Uterus (tissue), 4 donors: ENCODE measurements at places on chromosomes 16 and 17. TPM values are rescaled to one million over a fixed set of nuclear protein-coding genes. Genes with fewer than 3 reads are reported as not detected.

DNA sequence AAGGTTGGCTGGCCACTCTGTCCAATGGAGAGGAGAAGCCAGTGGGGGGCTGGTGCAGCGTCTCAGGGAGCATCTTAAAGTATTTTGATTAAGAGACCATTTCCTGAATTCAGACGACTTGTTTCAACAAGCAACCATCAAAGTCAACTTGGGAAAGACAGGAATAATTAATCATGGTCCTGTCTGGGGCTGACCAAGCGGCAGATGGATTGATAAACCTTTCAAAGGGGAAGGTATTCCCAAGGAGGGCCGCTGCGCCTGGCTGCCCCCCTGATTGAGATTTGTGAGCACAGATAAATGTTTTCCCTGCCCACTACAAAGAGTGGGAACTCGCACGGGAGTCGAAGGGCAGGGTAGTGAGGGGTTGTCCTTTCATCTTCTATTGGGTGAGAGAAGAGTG lies 47.5 kb downstream of the HNF1B start:
- DNase-seq: no peak

DNA sequence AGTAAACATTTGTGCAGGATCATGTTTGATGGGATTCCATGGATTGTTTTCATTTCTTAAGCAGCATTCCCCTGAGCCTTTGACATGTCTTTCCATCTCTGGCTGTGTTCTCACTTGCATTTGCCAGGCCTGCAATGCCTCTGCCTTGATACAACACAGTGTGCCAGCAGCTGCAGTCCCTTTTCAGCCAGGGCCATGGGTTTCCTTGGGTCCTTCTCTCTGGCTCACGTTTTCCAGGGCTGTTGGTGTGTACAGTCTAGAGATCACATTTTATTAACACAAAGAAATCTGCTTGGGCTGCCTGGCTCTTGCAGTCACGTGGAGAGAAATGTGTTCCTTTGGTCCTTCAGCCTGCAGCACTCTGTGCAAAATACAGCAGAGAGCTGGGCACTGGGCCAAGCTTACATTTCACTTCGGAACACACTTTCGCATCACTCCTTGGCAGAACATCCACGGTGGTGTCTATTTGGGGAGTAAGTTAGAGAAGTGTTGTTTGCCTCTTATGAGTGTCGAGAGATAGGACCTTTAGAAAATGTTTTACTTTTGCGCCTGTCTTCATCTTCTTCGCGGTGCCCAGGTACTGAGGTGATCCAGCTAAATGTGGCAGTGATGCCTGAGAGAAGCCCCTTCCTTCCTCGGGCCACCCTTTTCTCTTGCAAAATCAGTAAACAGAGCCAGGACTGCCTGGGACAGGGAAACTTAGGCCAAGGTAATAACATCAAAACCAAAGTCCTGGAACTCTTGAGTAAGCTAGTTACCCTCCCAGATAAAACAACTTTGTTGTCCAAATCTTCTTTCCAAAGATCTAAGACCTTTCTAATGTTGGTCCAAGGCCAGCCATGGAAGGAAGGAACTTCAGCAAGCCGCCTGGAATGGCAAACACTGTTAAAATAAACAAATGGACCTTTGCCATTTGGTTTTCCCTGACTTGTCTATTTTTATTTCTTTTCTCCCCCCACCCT lies 20.9 kb downstream of the HLF start:
- peak; percentile 96 for DNase-seq

DNA sequence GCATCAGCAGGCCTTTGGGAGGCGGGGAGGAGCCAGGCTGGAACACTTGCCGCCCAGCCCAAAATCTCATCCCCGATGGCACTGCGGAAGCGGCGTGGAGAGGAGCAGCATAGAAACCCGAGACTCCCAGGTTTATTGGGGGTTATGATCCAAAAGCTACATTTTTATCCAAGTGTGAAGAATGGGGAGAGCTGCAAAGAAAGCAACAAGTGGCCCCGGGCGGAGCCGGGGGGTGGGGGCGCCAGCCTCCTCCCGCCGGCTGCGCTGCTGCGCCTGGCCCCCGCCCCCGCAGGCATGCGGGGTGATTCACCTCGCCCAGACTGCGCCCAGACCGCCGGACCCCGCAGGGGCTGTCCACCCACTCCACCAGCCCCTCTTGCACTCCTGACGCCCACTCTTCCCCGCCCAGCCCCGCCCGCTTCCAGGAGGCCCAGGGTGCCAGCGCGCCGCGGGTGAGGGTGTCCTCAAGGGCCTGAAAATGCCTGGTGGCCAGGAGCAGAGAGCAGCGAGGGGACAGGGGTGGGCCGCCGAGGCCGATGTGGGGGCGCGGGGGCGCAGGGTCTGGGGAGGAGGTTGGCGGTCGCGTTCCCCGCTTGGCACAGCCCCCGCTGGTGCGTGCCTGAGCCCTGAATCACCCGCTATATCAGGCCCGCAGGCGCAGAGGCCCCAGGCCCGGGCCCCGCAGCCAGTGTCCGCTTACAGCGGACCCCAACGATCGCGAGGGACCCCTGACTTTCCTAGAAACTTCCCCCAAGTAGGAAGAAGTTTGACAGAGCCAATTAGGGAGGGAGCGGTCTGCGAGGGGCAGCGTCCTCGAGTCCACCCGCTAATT lies 1.3 kb downstream of the CAVIN1 start:
- peak; percentile 75 for DNase-seq

The CDRT15L2 gene
- total RNA-seq: not detected

The NPIPB8 gene
- total RNA-seq: not detected

- DNase-seq: no peak
These were observed 21.0 kb upstream of the ZNF652 start for GRCh38 chr17:49383060-49383459.

The OR4D1 gene
- total RNA-seq: not detected

DNA sequence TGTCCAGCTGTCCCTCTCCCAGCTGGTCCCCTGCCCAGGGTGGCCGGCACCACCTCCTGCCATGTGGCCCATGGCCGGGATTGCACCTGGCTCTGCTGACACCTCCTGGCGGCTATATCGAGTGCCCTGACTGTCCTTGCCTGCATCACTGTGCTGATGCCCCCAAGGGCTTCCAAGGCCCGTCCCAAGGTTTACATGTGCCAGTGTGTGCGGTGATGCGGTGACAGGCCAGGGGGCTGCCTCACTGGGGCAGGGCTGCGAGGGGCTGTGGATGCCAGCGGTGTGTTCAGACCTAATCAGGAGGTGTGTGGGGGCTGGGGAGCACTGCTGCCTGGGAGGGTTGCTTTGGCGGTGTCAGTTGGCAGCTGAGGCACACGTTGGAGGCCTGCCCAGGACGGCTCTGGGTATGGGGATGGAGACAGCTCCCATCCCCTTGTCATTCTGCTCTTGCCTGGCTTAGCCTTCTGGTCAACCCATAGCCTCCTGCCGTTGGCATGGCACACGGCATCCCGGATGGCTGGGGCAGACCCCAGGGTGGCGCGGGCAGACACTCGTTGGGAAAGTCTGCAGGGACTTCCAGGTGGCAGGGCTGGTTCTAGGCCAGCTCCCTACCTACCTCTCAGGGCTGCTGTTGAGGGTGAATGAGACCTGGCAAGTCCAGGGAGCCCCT lies 5.5 kb downstream of the MAP2K3 start:
- peak; percentile 54 for DNase-seq

DNA sequence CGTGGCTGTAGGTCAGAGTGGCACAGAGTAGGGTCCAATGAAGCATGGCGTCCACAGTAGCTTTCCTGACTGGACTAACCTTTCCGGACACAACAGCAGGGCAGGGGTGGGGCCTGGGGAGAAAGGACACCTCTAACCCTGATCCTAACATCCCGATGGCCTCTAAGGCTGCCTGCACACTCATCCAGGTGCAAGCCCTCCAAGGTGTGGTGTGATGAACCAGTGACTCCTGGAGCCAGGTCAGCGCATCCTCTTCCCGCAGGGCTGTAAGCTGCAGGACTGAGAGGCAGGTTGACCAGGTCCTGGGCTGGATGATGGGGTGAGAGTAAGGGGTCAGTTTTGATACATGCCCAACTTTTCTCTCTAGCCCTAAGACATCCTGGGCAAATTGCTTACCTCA lies 3.1 kb upstream of the ERBB2 start:
- no peak for DNase-seq

The SEPTIN1 gene
- not detected for total RNA-seq

DNA sequence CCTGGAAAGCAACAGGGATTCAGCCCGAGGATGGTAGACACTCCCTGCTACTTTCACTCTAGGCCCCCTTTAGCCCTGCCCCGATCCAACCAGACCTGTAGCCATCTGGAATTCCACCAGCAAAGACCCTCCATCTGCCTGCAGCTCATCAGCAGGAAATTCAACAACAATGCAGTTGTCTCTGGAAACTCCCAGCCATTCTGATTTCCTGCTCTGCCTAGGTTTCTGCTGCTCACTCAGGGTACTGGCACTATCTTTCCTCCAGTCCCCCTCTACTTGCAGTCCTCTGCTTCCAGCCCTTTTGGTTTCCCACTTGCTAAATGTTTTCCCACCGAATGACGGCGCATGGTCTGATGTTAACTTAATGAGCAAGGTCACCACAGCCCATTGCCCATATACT lies 2.7 kb upstream of the SP6 start:
- DNase-seq: no peak

DNA sequence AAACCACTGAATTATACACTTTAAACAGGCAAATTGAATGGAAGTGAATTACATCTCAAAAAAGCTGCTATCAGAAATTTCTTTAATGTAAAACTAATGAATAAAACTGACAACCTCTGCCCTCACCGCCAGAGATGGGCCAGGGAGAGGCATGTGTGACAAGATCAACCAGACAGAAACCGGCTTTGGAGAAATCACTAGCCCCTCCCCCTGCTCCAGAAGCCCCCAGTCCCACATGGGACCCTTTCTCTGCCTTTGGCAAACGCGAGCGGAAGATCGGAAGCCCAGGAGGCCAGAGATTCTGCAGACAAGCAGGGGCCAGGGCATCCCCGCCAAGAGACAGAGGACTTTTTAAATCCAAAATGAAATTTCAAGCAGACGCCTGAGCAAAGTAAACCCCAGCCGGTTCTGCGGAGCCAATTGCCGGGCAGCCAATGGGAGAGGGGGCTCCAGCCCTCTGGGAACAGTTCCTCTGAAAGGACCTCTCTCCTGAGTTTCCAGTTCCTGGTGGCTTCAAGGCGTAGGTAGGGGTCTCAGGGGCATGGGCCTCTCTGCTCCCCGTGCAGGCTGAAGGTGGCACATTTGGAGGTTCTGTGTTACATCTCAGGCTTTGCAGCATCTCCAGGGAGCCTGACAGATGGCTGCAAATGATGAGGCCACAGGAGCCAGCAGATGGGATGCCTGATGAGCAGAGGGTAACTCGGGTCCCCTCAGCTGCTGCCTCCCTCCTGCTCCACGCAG lies 118.1 kb downstream of the GSG1L start:
- DNase-seq: no peak

DNA sequence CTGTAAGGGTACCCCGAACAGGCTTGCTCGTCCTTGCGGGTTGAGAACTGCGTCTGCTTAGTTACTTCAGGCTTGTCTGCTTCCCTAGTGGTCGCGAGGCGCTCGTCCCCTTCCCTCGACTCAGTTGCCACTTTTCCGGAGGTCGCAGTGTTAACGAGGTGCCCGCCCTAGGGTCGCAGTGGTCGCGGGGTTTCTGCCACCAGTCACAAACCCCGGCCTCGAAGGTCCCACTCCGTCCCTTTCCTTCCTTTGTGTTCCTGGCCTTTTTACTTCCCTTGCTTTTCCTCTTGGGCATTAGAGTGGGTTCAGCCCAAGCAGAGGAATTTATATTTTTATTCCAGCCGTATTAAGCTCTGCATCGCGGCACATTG lies 299 bp downstream of the NUP85 start:
- no peak for DNase-seq

DNA sequence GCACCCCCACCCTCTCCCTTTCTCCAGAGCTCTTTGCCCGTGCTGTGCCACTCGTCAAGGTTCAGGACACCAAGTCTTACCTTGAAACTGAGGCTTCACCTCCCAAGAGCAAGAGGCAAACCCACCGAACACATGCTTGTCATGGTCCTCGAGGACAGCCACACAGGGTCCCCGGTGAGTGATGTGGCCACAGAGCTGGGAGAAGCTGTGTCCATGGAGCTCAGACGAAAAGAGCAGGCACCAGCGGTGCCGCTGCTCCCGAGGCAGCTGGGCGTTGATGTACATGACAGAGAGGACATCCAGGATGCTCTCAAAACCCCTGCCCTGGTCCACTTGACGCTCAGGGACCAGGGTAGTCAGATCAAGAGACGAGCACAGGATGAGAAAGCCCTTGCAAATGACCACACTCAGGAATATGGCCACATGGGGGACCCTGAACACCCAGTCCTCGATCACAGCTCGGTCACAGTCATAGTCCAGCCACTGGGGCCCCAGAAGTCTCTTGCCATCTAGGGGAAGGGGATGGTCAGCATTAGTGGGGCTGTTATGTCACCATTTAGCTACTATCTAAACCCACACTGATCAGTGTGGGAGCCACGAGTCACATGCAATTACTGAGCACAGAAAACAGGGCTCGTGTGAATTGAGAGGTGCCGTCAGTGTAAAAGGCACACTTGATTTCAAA lies 17.8 kb downstream of the MEAK7 start:
- DNase-seq: no peak

DNA sequence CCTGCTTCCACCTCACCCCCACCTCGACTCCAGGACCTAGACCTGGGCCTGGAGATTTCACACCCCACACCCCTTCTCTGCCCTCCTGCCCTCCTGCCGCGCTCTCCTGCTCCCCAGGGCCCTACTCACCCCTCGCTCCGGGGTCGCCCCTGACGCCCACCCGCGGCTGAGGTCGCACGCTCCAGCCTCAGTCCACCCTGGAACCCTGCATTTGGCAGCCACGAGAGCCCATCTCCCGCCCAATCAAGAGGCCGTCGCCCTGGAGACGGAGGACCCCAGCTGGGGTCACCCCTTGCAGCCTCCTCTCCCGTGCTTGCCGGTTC lies 16.1 kb downstream of the TLE7 start:
- DNase-seq: no peak

- no peak for DNase-seq
These were observed 76.7 kb downstream of the CEP112 start for GRCh38 chr17:66115246-66115645.

- no peak for DNase-seq
These were observed 2.6 kb downstream of the TMEM98 start for GRCh38 chr17:32930512-32930911.

GRCh38 chr17:65994679-65995078 lies 197.3 kb downstream of the CEP112 start:
- no peak for DNase-seq

DNA sequence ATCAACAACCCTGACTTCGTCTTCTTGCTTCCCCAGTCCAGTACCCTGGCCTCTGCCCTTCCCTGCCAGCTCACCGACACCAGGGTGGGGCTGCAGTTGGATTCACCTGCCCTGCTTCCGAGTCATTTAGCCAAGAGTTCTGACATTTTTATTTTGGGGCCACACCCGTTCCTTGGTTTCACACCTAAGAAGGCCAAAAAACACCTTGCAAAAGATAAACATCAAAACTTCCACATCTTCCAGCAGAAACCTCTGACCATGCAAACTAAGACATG lies 41.8 kb upstream of the GFOD2 start:
- DNase-seq: no peak

The PPP1R1B gene
- total RNA-seq: 0.59 TPM

- no peak for DNase-seq
These were observed 67.5 kb downstream of the IQCK start for GRCh38 chr16:19785512-19786130.

- peak; percentile 66 for DNase-seq
These were observed 90.7 kb downstream of the TIMM22 start for GRCh38 chr17:1087381-1088241.

The CCL13 gene
- not detected for total RNA-seq
